NCI-H1417 treated with DMSO at 0.1 percent for 48 hours (cell line): ENCODE measurements at places on chromosomes 5 and 9.

DNA sequence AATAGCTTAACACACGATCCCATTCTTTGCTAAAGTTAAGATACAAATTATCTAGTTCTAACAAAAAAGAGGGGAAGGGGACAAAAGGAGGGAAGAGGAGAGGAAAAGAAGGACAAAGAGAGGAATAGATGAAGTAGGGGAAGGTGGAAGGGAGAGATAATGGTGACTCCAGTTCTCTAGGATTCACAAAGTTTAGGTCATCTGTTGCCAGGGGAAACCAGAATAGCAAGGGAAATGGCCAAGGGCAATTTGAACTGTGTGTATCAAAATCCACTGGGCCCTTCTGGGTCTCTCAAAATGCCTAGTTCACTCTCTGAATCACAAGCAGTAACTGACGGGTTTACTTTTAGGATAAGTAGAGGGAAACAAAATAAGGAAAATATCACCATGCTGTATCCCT is 7.6 kb downstream of the SLC24A2 start:
- DNase-seq = no peak

DNA sequence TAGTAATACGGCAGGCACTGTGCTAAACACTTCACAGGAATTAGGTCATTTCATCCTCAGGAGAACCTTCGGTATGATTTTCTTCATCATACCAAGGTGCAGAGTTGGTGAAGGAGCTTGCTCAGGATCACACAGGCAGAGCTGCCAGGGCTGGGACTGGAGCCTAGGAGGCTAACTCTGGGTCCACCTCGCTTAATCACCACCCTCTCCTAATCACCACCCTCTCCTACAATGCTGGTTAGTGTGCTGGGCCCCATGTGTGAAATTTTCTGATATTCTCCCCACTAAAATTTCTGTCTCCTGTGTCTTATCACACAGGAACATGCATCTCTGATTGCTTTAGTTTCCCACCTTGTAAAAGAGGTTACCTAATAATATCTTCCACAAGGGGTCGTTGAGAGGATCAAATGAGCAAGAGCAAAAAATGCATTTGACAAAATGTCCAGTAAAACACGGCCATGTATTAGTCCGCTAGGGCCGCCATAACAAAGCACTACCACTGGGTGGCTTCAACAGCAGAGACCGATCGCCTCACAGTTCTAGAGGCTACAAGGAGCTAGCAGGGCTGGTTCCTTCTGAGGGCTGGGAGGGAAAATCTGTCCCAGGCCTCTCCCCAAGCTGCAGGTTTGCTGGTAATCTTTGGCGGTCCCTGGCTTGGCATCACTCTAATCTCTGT is 128.2 kb upstream of the NFIB start:
- DNase-seq = no peak

- DNase-seq = no peak
Observed at GRCh38 chr5:135723491-135723890, 111.0 kb upstream of the SLC25A48 start.

DNA sequence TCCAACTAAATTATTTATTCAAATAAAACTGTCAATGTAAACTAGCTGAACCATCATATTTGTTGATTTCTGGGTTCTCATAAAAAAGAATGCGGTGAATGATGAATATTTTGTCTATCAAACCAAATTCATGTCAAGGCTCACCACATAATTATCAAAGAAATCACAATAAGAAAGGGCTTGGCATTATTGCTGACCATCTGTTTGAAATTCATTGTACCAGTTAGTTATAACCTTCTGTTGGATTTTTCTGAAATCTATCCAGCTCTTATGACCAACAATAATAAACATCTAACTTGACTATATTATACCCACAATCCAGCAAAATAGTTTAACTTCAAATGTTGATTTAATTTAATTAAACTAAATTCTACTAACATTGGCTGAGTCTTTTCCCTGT is 53.1 kb downstream of the GABRA1 start:
- DNase-seq = no peak

DNA sequence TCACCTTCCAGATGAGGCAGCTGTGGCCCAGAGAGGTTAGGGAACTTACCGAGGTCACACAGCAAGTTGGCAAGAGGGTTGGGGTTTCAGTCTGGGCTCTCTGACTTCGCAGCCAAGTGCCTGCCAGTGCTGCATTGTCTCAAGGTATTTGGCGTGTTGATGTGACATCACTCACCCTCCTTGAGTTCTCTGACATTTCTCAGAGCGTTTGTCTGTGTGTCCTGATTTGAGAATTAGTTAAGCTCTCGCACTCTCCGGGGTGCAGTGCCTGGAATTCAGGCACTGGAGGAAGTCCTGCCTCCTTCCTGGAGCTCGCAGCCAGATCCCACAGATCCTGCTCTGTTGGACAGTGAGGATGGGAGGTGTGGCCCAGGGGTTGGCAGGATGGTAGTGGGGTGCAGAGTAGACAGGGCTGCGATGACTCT is 25.7 kb downstream of the WWC1 start:
- DNase-seq = no peak

DNA sequence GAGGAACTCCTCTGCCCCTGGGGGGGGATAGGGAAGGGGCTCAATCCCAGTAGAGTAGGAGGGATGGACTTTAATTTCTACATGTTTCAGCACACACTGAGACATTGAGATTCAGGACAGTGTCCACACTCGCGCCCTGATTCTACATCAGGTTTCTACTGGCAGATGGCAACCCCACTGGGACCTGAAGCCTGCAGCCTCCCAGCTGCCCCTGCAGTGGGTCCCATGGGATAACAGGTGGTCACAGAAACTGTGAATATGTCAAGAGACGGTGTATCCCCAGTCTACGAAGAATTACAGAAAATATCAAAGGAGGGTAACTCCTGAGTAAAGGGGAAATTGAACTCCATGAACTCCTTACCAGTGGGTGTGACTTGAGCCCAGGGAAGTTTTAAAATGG is 2.4 kb upstream of the TERT start:
- no peak for DNase-seq

- no peak for DNase-seq
Observed at GRCh38 chr9:34151398-34151797, 24.9 kb upstream of the DCAF12 start.

DNA sequence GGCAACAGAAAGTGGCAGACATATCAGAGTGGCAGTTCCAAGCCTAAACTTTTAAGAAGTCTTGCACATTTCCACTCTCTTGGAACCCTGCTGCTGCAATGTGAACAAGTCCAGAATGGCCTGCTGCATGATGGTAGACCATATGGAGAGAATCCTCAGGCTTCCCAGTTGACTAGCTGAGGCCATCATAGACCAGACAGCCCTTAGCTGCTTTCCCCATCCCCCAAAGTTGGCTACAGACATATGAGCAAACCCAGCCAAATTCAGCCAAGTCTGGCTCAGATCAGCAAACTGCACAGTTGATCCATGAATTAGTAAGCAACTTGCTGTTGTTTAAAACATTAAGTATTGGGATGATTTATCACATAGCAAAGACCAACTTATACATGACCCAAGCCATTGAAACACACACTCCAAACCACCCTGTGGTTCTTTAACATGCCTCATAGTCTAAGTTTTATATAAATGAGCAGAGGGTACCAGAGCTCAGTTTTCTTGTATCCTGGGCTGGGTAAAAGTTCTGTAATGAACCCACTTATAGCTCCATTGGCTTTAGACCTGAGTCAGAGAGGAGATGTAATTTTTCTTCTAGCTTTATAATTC is 19.9 kb downstream of the PPP3R2 start:
- DNase-seq = no peak

- no peak for DNase-seq
Observed at GRCh38 chr5:83474991-83475390, 3.4 kb downstream of the VCAN start.

- no peak for DNase-seq
Observed at GRCh38 chr5:65142511-65143011, 339.2 kb downstream of the ADAMTS6 start.
